KBM-7 (cell line): ENCODE measurements at places on chromosomes 5 and 9.

GRCh38 chr5:60161340-60161934 lies 267.9 kb upstream of the PDE4D start:
- DNase-seq = peak; percentile 28

GRCh38 chr9:115305543-115305942 lies 187.6 kb upstream of the TNC start:
- DNase-seq = no peak

DNA sequence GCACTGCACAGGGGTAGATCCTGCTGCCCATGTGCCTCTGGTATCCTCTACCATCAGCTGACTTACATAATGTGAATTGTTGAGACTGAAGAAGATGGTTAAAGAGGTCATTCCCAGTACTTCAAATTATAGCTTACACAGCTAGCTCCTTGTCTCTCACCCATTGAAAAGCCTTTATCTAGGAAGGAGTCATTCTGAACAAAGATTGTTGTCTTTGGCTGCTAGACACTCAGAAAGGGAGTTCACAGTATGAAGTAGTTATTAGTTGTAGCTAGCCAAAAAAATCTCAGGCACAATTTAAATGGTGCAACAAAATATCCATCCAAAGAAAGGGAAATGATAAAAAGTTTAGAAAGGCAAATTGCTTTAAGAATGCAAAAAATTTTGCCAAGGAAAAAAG lies 102.0 kb upstream of the NREP start:
- no peak for DNase-seq

DNA sequence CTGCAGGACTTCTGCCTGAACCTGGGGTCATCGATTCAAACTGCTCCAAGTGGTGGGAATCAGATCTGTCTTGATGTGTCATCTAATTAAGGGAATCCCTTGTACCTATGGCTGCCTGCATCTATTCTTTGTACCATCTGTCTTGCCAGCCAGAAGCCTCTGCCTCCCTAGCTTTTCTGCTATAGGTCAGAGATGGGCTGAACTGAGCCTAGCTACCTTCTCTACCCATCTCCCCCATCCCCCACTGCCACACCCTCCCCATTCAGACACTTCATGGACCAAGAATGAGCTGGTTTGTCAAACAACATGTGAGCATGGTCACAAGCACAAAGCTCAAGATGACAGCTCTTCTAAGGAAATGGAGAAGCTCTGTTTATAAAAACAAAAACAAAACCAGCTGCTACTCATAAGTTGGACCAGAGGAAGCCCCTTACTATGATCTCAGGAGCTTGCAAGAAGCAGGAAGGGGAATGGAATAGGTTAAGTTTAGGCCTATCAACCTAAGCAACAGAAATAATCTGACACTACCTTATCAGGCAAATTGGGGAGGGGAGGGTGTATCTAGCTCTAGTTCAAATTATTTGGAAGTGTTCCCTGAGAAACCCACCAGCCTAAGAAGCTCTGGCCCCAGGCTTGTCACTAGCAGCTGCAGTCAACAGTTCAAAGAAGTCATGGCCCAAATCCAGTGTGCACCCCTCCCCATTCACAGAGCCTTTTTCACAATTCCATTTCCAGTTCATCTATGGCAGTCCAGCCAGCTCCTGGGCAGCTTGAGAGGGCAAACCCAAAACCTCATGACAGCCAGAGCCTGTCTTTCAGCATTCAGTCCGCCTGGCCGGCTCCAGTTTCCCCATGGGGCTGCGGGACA lies 29.9 kb downstream of the SKP1 start:
- no peak for DNase-seq

- peak; percentile 28 for DNase-seq
Measured at GRCh38 chr9:127505396-127506116, 54.2 kb downstream of the LRSAM1 start.

- no peak for DNase-seq
Measured at GRCh38 chr5:106392766-106393165, 1278.0 kb downstream of the EFNA5 start.

DNA sequence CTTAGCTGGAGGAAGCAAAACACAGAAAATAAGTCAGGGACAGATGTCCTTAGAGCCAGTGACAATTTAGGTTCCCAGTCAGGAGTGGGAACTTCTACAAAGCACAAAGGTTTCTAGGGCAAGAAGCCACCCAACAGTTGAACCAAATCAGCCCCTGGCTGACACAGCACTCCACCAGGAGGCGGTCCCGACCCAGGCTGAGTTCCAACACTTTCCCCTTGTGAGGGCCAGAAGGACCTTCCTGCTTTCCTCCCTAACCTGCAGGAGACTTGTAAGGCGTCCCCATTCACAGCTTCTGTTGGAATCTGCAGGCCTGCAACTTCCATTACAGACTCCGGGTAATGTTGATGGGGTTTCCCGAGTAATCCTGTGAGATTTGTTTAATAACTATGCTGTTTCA lies 416.4 kb upstream of the IRX1 start:
- no peak for DNase-seq

DNA sequence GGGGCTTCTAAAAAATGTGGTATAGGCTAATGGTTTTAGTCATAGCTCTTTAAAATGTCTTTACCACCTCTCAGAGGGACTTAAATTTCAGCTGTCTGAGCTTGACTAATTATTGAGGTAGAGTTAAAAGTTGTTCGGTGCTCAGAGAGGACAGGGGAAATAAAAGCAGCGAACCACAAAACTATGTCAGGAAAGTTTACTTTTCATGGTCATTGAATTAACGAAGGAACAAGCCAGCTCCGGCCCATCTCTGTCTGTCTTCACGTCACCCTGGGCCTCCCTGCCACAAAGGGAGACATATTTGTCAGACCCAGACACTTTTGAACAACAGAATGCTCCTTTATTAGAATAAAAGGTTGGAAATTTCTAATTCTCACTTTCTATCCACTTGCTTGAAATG lies 98.8 kb upstream of the EFNA5 start:
- DNase-seq = no peak

DNA sequence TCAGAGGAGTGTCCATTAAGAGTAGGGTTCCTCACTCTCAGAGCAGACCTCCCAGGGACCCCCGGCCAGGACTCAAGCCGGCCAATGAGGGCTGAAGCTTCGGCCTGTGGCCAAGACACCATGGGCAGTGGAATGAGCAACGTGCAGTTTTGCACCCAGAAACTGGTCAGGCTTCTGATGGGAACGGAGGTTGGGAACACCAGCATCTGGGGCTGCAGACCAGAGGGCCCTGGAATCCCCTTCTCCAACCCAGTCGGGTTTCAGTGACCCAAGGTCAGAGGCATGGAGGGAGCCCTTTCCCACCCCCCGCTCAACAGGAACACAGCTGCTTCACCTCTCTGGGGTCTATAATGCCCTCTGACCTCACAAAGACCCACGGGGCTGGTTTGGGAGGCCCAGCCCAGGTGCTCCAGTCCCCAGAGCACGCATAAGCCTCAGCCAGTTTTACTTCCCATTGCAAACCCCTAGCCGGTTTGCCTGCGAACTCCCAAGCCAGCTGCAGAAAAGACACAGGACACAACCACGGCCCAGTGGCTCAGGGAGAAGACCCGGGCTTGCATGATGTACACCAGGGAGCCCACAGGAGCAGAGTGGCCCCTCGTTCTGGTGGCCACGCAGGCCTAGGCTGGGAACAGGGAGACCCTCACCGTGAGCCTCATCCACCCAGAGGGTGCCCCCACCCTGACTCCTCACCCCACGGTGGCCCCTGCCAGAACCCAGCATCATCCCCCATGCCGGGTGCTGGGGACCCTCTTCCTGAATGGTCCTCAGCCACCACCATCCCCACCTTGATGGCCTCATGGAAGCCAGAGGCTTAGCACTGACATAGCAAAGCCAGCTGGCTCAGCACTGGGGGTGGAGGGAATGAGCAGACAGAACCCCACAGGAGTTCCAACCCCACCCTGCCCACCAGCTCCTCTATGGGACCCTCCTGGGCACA lies 30.6 kb downstream of the VAV2 start:
- no peak for DNase-seq

DNA sequence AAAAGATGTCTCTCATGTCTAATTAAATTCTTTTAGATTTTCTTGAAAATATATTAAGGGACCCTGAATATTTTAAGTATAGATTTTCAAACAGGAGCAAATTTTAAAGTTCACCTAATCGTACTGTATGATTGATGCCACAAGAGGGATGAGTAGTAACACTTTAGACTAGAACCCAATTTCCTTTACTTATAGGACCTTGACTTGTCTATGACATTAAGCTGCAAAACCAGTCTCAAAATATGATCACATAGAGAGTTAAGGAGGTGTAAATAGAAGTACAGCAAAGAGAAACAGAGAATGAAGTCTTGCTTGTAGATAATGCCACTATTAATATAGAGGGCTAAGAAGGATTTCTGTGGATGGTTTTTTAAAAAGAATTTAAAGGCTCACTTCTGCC lies 312.9 kb upstream of the PRR16 start:
- no peak for DNase-seq

- no peak for DNase-seq
Measured at GRCh38 chr5:173613433-173614159, 2.9 kb downstream of the BOD1 start.

- DNase-seq = peak; percentile 64
Measured at GRCh38 chr5:74648835-74649293, 8.3 kb upstream of the ENC1 start.

DNA sequence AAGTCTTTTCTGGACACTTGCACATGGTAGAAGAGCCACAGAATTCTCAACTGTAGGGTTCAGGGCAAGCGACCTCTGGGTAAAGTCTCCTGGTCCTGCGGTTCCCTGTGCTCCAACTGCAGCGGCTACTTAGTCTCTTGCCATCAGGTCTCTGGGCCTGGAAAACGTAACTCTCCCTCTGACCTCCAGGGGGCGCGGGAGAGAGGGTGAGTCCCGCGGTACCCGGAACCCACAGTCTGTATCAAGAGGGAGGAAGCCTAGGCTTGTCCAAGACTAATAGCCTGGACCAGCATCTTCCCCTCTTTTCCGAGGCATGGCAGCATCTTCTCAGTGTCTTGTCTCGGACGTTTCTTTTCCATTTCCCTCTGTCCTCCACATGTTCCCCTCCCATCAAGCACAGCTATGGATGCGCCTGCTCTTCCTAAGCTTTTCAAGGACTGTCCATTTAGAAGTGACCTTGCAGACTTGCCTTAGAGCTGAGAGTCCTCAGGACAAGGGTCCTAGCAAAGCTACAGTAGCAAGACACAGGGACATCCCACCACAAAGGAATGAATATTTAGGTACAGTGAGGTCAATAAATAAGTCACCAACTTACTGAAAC lies 59.3 kb downstream of the FSTL4 start:
- peak; percentile 59 for DNase-seq

DNA sequence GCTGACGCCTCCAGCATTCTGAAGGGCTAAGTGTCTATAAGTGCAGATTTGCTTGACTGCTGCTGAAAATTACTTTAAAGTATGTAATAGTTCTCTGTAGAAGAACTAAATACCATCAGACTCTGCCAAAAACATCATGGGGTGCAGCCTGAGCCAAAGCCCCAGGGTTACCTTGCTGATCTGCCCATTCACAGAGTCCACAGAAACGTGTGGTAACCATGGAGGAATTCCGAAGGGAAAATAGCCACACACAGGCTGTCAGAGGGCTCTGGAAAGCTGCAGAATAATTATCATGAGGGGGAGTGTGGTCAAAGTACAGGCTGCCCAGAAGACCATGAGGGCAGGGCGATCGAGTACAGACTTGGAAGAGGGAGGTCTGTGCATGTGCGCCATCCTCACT lies 36.4 kb downstream of the RETREG1 start:
- no peak for DNase-seq

DNA sequence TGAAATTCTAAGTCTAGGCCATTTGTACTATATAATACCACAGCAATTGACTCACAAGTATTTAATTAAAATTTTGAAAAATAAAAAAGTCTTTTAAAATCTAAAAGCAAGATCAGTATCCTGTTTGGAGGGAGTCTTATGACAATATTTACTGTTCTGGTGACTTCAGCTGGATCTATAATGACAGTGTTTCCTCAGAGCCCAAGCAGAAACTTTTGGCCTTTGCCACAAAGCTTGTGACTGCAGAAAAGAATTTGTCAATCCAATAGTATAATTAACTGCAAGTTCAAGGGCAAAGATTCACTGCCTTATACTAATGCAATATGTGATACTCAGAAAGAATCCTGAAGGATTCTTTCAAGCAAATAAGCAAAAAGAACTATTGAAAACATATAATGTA lies 49.6 kb upstream of the RAPGEF6 start:
- DNase-seq = no peak

- no peak for DNase-seq
Measured at GRCh38 chr5:172278356-172278755, 5.2 kb downstream of the UBTD2 start.

- DNase-seq = no peak
Measured at GRCh38 chr9:99573085-99573484, 248.6 kb upstream of the NR4A3 start.

DNA sequence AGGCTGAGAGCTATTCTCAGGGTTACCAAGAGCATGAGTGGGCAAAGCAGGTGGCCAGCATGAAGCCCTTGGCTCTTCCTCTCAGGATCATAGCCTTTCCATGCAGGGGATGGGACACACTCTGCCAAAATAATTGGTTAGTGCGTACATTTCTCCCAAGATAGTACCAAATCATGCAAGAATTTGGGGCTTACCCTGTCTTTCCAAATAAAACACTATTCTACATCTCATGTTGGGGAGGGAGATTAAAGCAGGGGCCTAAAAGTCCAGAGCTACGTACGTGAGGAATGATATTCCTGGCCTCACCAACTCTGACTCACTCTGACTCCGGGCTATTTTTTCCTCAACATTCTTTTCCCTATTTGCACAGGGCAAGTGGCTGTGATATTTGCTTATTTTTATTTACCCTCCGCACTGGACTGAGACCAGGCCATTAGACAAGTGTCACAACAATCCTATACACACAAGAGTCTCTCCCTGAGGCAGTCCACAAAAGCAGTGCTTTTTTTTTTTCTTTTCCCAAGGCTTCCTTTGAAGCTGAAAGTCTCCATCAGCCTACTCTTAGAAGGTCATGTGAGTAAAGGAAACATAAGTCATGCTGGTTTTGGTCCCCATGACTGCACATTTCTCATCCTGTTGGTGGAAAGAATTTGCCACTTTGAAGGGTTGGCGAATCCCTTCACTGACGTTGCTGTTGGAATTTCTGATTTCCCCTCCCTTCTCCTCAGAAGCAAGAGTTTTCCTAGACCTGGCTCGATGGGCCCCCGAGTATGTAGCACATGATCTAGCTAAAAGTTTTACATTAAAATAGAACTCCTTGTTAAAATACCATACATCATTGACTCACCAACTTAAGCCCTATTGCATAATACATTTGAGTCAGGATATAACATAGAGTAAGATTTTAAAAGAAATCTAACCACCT lies 40.0 kb downstream of the TMEM252 start:
- no peak for DNase-seq

- DNase-seq = no peak
Measured at GRCh38 chr9:105399117-105399516, 48.7 kb upstream of the FSD1L start.

DNA sequence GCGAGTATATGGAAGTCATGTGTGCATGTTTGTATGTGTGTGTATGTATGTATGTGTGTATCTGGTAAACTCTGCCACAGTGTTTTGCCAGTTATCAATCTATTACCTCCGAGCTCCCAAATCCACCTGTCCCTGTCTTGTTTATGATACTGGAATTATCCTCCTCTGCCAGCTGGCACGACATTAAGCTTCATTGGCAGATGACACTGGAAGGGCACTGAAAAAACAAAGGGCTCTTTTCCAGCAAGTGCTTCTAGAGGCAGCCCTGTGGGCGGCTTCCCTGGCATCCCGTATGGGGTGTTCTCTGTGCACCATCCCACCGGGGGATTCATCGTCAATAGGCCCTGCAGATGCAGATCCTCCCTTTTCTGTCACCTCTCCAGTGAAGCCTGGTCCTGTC lies 221.5 kb downstream of the MSX2 start:
- DNase-seq = no peak

GRCh38 chr5:143066556-143067281 lies 296.5 kb downstream of the ARHGAP26 start:
- DNase-seq = no peak
